ENCODE measurements at places on chromosomes 12 and 14.

DNA sequence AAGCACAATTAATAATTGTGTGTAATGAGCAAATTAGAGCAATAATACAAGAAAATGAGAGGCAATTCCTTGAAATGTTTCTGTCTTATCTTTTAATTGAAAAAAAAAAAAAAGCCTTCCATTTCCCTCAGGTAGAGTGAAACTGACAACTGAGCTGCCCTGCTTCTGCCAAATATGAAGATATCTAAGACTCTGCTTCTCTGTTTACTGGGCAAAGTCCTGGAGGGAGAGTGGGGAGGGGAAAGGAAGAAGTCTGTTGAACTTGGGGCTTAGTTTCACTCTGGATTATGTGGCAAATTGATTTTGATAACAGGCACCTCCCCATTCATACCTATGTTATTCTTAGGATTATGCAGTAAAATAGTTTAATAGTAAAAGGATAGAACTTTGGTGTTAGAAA is 364.9 kb downstream of the NRXN3 start:
- DNase-seq: no peak

DNA sequence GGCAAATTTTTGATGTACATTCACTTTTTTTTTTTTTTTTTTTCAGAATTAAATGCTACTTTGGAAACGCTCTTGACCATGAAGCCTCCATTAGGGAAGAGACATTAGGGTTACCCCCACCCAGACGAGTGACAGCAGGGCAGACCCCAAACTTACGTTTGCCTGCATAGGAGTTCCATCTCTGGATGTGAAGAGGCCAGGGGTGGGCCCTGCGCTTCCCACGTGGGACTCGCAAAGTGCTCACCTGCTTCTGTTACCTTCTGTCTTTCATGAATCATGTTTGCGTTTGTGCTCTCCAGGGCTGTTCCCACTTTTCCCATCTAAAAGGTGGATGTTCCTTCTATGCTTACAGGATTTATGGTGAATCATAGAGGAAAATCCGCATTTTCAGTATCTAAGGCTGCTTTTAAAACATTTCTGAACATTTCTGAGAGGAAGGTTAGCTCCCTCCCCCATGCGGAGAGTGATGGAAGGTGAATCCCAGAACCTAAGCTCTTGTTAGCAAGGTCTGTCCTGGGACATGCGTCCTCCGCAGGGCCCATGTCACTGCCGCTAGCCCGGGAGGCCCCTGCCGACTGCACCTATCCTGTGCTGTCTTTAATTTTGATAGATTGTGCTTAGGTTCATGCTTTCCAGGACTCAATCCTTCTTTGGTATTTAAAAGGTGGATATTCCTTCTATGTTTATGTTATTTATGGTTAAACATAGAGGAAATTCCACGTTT is 135.7 kb upstream of the RTL1 start:
- DNase-seq: no peak

DNA sequence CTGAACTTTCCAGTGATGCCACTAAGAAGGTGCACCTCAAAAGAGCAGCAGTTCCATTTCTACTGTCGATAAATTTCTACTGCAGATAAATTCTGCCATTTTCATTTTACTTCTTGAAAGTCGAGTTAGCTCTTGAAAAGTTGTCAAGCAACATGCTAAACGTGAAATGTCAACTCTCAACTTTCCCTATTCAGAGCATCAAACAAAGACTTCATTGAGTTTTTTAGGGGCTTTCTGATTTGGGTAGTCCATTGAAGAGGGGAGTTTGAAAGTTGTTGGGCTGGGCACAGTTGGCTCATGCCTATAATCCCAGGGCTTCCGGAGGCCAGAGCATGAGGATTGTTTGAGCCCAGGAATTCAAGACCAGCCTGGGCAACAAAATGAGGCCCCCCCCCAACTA is 59.4 kb upstream of the SYNE2 start:
- no peak for DNase-seq

DNA sequence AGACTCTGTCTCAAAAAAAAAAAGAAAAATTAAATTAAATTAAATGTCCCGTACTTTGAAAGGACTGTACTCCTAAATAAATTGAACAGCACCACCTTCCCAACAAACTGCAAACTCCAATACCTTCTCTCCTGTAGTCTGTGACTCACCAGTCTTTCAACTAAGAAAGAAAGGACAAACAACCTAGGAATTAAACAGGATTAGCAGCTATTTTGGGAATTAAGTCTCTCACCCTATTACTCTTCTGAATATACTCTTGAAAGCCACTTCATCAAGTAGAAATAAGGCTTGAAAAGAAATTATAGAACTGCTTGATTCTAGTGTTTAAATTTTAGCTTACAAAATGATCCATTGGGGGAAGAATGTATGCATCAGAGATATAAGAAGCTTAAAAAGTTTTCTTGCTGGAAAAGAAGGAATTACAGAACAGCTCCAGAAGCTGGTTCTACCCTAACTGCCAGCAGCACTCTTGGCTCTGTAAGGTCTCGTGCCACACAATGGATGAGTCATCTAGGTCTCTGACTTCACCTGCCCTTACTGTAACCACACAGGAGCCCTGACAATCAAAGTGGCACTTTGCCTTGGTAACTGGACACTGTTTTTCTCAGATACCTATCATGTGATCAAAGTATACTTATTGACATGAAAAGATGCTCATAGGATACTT is 57.0 kb upstream of the CERS5 start:
- DNase-seq: no peak

GRCh38 chr12:55930771-55931316 is at the start of gene DGKA:
Gene DGKA (plus strand): TSS chr12:55931162. CDS start chr12:55936504, 5,342 bp downstream.
- peak; percentile 48 for DNase-seq

GRCh38 chr12:2396448-2396871 is 343.7 kb downstream of the CACNA1C start:
- no peak for DNase-seq

- DNase-seq: no peak
These were observed 46.8 kb downstream of the IQSEC3 start for GRCh38 chr12:113347-113746.

GRCh38 chr12:115722181-115722580 is 555.3 kb downstream of the MED13L start:
- DNase-seq: no peak

DNA sequence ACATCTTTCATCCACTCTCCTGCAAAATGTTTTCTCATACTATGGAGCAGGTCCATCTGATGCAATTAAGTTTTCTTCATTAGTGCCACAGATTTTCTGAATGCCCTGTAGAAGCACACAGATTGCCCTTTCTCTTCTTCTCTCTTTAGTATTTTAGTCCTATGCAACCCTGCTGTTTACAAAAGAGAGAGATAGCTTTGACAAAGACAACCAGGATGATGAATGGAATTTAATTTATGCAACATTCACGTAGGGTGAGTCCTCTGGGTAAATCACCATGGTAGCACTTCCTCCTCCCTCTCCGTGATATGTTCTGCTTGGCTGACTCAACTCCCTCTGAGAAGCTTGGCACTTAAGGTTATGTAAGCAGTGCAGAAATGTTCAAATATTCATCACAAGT is 400.9 kb upstream of the PDE3A start:
- peak; percentile 30 for DNase-seq

GRCh38 chr14:64119500-64119899 is 174.7 kb downstream of the ESR2 start:
- no peak for DNase-seq

- DNase-seq: no peak
These were observed 6.9 kb downstream of the SMIM41 start for GRCh38 chr12:52086366-52086765.

- DNase-seq: no peak
These were observed 38.1 kb downstream of the ETV6 start for GRCh38 chr12:11687528-11687927.

DNA sequence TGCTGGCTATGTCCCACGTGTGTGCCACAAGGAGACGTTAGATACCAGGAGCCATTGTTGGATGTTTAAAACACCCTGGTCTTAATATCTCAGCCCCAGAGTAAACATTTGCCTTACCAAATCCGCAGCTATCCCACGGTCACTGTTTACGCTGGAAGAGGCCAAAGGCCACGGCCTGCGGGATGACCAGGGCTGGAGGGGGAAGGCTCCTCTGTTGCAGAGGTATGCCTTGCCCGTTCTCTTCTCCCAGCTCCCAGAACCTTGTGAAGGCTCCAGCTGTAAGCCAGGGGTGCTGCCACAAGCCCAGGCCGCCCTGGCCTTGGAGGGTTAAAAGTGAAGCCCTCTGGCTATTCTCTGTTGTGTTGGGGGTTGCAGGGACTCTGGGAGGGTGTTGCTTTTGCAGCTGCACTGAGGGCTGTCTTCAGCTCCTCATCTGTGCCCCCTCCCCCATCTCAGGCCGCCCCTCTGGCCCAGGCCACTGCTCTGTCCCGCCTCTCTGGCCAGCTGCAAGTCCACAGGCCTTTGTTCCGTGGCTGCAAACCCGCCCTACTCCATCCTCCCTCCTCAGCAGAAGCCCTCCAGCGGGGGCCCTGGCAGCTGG is 2.5 kb downstream of the PLEKHG3 start:
- DNase-seq: no peak

DNA sequence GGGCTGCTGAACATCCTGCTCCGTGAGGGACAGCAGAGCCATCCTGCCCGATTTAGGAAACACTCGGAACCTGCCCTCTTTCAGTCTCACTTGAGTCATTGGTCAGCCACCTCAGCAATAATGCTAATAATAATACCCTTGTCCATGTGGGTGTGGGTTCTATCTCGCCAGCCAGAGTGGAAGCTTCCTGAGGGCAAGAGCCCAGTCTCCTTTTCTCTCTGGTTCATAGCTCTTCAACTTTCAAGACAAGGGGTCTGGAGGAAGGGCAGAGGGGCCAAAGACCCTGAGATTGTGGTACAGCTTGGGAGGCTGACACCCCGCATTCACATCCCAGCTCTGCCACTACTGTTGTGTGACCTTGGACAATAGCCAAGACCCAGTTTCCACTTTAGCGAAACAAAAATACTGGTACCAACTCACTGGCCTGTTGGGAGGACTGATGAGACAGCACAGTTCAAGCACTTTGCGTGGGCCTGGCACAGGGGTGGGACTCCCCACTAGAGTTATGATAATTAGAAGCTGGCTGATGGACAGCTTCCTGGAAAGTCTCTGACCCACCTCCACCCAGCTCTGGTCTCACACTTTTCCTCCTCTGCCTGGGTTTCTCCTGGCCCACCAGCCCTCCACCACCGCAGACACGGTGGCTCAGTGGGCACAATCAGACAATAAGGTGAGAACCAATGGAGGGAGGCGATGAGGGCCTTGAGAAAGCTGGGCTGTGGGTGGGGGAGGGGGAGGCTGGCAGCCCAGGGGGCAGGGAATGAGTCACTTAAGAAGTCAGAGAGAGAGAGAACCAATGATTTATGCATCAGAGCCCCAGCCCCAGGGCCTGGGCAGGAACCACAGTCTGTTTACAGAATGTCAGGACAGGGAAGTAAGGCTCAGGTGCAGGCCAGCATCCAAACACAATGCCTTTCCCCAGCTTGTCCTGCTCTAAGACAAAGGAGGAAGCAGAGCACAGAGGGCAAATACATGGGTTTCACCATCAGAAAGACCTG is 9.6 kb downstream of the FAIM2 start:
- no peak for DNase-seq

DNA sequence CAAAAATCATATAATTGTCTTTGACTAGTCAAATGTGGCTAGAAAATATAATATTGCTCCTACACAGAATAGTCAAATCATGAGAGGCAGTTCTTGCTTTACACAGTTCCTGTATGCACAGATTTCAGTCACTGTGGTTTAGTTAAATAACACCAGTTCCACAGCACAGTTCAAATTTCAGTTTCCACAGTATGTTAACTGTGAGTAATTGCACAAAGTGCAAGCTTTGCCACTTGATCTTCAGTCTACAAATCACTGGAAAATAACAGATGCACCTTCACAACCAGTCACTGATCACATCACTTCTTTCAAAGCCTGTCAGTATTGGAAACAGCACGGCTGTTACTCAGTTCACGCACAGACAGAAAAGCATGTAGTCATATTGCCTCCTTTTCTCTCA is 38.7 kb downstream of the KCNH5 start:
- DNase-seq: no peak

DNA sequence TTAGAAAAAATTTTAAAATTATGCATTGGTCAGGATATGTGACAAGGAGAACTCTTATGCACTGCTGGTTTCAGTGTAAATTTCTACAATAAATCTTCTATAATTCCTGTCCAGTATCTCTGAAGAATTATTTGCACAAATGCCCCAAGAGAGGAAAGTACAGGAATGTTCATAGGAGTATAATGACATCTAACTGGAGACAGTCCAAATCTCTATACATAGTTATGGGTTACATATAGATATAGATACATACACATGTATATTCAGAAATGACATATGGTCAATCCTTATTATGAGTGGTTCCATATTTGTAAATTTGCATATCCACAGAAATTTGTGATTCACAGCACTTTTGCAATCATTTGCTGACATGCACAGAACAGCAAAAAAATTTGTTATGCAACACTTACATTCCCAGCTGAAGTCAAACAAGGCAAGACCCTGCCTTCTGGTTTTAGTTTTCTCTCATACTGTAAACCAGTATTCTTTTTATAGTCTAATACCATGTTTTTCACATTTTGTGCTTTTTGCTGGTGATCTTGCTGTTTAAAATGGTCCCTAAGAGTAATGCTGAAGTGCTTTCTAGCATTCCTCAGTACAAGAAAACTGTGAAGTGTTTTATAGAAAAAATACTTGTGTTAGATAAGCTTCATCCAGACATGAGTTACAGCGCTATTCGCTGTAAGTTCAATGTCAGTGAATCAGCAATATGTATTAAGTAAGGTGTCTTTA is 103.8 kb downstream of the SLC16A7 start:
- DNase-seq: no peak

- DNase-seq: no peak
These were observed 37.2 kb downstream of the CRADD start for GRCh38 chr12:93714382-93714781.

DNA sequence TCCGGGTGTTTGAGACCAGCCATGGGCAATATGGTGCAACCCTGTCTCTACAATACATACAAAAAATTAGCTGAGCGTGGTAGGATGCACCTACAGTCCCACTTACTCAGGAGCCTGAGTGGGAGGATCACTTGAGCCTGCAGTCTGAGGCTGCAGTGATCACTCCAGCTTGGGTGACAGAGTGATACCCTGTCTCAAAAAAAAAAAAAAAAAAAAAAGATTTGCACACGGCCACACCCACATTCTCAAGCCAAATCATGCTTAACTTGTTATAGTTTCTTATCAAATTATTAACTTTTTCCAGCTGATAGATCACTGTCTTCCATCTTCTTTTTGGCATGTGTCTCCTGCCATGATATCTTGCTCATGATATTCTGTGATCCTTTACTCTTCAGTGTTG is 6.8 kb downstream of the DRAM1 start:
- no peak for DNase-seq

DNA sequence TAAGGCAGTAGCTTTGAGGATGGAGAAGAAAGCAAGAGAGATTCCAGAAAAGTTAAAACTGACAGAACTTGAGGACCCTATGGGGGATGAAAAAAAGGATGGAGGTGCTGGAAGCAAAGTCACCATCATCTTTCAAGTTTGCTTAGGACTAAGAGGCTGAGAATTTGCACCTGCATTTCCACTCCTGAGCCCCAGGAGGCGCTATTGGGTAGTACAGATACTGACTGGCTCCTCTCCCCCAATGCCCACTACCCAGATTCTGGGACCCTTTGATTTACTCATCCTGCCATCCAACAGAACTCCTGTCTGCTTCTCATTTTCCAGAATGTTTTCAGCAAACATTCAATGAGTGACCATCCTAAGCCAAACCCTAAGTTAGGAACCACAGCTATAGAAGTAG is 34.0 kb upstream of the CMKLR1 start:
- DNase-seq: no peak

Data from right kidney (tissue), 9 donors.